Natural killer cell treated with Interleukin-12 subunit alpha and Interleukin-12 subunit beta and Interleukin-15 and Interleukin-18, amount 100 ng/mL, for 72 hours (primary cell): ENCODE measurements at places on chromosomes 16 and 17.
A peak's percentile ranks its signal among the peaks of the same experiment; 100 is the strongest.

DNA sequence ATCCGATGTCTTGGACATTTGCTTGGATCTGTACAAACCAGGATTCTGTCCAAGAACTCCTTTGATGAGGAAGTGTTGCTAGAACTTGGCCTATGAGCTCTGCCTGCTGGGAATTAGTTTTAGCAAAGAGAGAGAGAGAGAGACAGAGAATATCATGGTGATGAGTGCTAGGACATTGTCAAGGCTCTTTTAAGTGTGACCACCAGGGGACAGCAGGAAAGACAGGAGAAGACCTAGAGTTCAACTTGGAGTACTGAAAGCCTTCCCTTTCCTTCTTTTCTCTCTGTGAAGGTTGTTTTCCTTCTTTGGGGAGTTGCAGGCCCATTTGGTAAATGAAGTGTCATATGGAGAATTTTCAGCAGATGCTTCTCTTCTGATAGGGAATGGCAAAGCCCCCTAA, 389.2 kb upstream of the HSBP1 start:
- no peaks in the 10 kb centered on the region for H3K36me3 ChIP-seq
- no peak for DNase-seq
- no peaks in the 10 kb centered on the region for H3K4me1 ChIP-seq
- peaks cover 10% of the 10 kb centered on the region for H3K27me3 ChIP-seq
- H3K4me3 ChIP-seq = no peak overlapping the region

DNA sequence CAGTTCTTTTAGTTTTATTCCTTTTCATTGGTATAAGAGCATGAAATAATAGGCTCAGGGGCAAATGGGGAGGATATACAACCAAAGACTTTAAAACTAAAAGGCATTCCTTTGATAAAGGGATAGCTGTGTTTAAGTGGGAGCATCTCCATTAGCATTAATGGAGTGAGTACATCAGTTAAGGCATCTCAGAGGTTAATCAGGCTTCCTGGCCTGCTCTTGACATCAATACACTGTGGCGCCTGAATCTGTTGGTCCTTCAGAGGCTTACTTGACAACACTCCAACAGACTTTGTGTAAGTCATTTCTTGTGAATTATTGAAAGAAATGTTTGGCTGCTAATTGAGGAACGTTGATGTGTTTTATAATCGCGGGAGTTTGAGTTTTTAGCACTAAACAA, 230.7 kb downstream of the BCAS3 start:
- no peak overlapping the region for H3K4me3 ChIP-seq
- no peaks in the 10 kb centered on the region for H3K36me3 ChIP-seq
- no peaks in the 10 kb centered on the region for H3K4me1 ChIP-seq
- no peaks in the 10 kb centered on the region for H3K27me3 ChIP-seq
- DNase-seq = no peak

- no peaks in the 10 kb centered on the region for H3K4me1 ChIP-seq
- no peak for DNase-seq
- H3K36me3 ChIP-seq = no peaks in the 10 kb centered on the region
Measured at GRCh38 chr16:17501321-17501720, 30.6 kb upstream of the XYLT1 start.

GRCh38 chr16:64773184-64773583, 348.7 kb downstream of the CDH11 start:
- no peaks in the 10 kb centered on the region for H3K36me3 ChIP-seq
- DNase-seq = no peak
- no peaks in the 10 kb centered on the region for H3K27me3 ChIP-seq
- H3K27ac ChIP-seq = no peak overlapping the region
- no peaks in the 10 kb centered on the region for H3K4me1 ChIP-seq

- peaks cover 8% of the 10 kb centered on the region for H3K36me3 ChIP-seq
- H3K27ac ChIP-seq = no peak overlapping the region
- no peaks in the 10 kb centered on the region for H3K4me1 ChIP-seq
- no peak for DNase-seq
- H3K27me3 ChIP-seq = peaks cover 24% of the 10 kb centered on the region
- no peak overlapping the region for H3K4me3 ChIP-seq
Measured at GRCh38 chr17:61647047-61647446, 56.0 kb upstream of the NACA2 start.

GRCh38 chr17:37802712-37803416, 58.0 kb upstream of the HNF1B start:
- no peak for DNase-seq
- H3K27ac ChIP-seq = no peak overlapping the region
- H3K4me3 ChIP-seq = no peak overlapping the region
- no peaks in the 10 kb centered on the region for H3K36me3 ChIP-seq

- H3K4me3 ChIP-seq = no peak overlapping the region
- peaks cover 31% of the 10 kb centered on the region for H3K27me3 ChIP-seq
- no peak for DNase-seq
- no peaks in the 10 kb centered on the region for H3K4me1 ChIP-seq
- H3K27ac ChIP-seq = no peak overlapping the region
Measured at GRCh38 chr17:40791111-40791510, 8.6 kb downstream of the KRT28 start.

DNA sequence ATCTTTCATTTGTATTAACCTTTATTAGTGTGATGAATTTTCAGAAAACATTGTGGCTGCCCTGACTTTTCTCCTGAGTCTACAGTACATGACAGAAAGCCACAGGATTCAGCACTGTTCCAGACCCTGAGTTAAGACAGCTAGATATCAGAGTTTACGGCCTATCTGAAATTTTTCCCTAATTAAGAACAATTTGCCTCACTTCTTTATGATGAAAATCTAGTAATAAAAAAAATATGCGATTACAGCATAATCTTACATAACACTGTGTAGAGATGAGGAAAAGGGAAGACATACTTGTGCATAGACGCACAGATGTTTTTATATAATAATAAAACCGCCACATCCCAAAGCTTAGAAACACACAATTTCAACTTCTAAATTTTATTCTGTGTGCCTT, 7.3 kb downstream of the SPOP start:
- peaks cover 6% of the 10 kb centered on the region for H3K36me3 ChIP-seq
- H3K4me1 ChIP-seq = peaks cover 25% of the 10 kb centered on the region
- H3K27ac ChIP-seq = no peak overlapping the region
- no peak for DNase-seq
- H3K27me3 ChIP-seq = no peaks in the 10 kb centered on the region

- H3K27ac ChIP-seq = peak overlapping the region; percentile 70
- DNase-seq = no peak
- H3K27me3 ChIP-seq = no peaks in the 10 kb centered on the region
- H3K4me1 ChIP-seq = peaks cover 61% of the 10 kb centered on the region
- H3K36me3 ChIP-seq = peaks cover 12% of the 10 kb centered on the region
Measured at GRCh38 chr17:29723278-29724047, 100.8 kb upstream of the CORO6 start.

DNA sequence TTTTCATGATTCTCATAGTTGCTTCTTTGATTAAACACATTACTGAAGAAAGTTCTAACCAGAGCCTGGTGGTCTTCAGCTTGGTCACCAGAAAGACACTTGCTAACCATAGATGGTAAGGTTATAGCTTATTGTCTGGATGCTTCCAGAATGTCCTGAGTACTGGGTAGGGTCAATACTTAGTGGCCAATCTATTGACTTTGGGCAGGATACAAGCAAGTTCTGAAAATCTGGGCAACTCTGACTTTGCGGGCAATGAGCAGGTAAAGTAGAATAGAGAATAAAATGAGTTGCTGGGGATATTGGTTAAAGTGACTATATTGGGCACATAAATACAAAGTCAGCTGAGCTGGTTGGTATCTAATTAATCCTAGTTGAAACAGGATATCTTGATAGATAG, 63.0 kb downstream of the ABCA8 start:
- H3K27me3 ChIP-seq = peaks cover 13% of the 10 kb centered on the region
- H3K4me1 ChIP-seq = no peaks in the 10 kb centered on the region
- no peak for DNase-seq

- peaks cover 33% of the 10 kb centered on the region for H3K4me1 ChIP-seq
- peaks cover 6% of the 10 kb centered on the region for H3K36me3 ChIP-seq
- H3K27ac ChIP-seq = peak overlapping the region; percentile 77
- peak overlapping the region; percentile 94 for H3K4me3 ChIP-seq
- peak; percentile 56 for DNase-seq
- H3K27me3 ChIP-seq = no peaks in the 10 kb centered on the region
Measured at GRCh38 chr16:89658221-89658879, 714 bp downstream of the SPATA33 start.

GRCh38 chr16:22291860-22292318, 5.3 kb upstream of the POLR3E start:
- H3K4me3 ChIP-seq = no peak overlapping the region
- no peaks in the 10 kb centered on the region for H3K36me3 ChIP-seq
- no peak for DNase-seq

DNA sequence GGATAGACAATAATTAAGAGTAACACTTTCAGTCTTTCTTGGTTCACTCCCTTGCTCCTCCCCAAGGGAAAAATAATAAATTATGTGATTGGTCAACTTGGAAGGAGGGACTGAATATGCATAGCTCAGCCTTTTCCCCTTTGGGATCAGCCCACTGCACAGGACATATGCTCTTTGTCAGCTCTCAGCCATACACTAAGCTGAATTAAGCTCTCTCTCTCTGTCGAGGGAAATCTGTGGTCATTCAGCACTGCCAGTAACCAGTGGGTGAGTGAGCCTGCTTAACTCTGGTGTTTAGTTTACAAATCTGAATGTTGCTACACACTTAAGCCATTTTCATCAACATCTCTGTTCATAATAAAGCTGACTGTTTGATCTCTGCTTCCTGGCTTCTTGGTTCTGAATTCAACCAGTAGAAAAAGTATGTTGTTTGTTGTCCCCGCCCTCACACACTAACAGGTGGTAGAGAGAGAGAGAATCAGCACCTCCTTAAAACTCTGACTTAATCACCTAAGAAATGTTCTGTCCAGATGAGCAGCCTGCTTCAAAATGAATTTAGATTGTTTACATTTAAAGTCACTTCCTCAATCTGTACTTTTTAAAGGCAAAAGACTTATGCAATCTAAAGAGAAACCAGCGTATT, 102.3 kb upstream of the C17orf78 start:
- H3K4me1 ChIP-seq = no peaks in the 10 kb centered on the region
- H3K4me3 ChIP-seq = no peak overlapping the region
- DNase-seq = no peak
- H3K27me3 ChIP-seq = no peaks in the 10 kb centered on the region
- H3K36me3 ChIP-seq = peaks cover 26% of the 10 kb centered on the region
- H3K27ac ChIP-seq = no peak overlapping the region

DNA sequence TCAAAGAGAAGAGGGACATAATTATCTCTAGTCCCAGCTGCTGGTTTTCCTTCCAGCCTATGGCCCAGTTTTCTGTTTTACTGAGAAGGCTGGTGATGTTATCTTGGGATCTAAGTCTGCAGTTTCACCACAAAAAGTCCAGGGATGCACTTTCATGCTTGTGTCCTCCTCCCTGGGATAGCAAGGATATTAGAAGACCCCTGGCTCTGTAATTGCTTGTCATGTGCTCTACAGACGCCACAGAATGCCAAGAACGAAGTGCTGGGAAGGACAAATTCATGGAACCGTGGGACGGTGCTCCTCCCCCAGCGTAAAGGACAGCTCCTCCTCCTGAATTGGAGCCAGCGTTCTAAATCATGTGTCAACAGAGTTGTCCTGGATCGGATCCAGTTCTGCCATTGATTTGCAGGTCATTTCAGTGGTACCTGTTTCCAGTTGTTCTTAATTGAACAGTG, 8.6 kb downstream of the MAPT start:
- peaks cover 4% of the 10 kb centered on the region for H3K4me1 ChIP-seq
- DNase-seq = peak; percentile 22
- H3K27ac ChIP-seq = no peak overlapping the region
- H3K36me3 ChIP-seq = no peaks in the 10 kb centered on the region
- no peak overlapping the region for H3K4me3 ChIP-seq

- no peaks in the 10 kb centered on the region for H3K27me3 ChIP-seq
- peaks cover 12% of the 10 kb centered on the region for H3K36me3 ChIP-seq
- H3K27ac ChIP-seq = peak overlapping the region; percentile 70
- no peak for DNase-seq
Measured at GRCh38 chr16:31301708-31302400, 42.1 kb downstream of the ITGAM start.

- peaks cover 8% of the 10 kb centered on the region for H3K36me3 ChIP-seq
- H3K4me3 ChIP-seq = no peak overlapping the region
- H3K27me3 ChIP-seq = peaks cover 65% of the 10 kb centered on the region
- H3K27ac ChIP-seq = no peak overlapping the region
- DNase-seq = no peak
Measured at GRCh38 chr17:56676810-56677209, 83.3 kb downstream of the NOG start.

DNA sequence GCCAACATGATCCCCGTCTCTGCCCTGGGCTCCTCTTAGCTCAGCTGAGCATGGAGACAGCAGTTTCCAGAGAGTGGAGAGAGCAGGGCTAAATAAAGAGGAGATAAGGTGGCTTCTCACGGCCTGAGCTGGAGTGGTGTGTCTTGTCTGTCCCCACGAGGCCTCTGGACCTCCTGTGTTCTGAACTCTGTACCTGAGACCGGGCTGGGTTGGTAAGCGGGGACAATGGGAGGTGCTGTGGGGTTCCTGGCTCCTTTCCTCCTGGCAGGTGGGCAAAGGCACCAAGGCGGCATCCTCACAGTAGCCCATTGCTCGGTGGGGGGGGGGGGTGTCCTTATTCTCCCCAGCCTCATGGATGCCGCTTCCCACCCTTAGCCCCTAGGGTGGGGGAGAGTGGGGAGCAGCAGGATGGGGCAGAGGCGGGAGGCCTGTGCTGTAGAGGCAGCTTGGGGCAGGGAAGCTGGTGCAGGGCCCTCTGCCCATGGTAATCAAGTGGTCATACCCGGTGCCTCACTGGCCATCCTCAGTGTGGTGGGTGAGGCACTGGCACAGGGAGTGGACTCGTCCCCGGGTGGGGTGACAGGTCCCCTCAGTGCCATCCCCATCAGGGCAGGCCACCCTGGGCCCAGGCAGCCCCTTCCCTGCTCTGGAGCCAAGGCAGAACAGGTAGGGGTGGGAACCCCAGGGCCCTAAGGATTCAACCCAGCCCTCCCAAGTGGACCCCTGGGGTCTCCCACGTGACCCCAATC, 2.8 kb downstream of the AANAT start:
- DNase-seq = no peak
- no peaks in the 10 kb centered on the region for H3K27me3 ChIP-seq
- H3K36me3 ChIP-seq = no peaks in the 10 kb centered on the region
- H3K4me3 ChIP-seq = no peak overlapping the region
- H3K4me1 ChIP-seq = peaks cover 12% of the 10 kb centered on the region
- no peak overlapping the region for H3K27ac ChIP-seq

DNA sequence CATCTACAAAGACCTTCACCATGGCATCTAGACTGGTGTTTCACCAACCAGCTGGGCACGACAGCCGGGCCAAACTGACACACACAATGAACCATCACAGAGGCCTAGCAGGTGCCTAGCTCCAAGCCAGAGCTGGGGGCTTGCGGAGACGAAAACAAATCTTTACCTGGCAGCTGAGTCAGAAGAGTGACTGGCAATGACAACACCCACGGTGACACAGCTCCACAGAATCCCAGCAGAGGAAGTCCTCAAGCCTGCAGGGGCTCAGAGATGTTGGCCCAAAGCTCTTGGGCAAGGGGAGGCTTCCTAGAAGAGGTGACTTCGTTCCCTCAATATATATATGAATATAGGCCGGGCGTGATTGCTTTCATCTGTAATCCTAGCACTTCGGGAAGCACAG, 5.1 kb downstream of the MMP25 start:
- H3K27ac ChIP-seq = peak overlapping the region; percentile 92
- H3K4me3 ChIP-seq = peak overlapping the region; percentile 69
- peaks cover 25% of the 10 kb centered on the region for H3K36me3 ChIP-seq
- DNase-seq = no peak
